ENCODE measurements at places on chromosomes 12 and 14.

GRCh38 chr12:123078120-123078465 lies 72.8 kb downstream of the PITPNM2 start:
- no peak for DNase-seq

- no peak for DNase-seq
Measured at GRCh38 chr12:67689385-67689784, 40.8 kb downstream of the DYRK2 start.

DNA sequence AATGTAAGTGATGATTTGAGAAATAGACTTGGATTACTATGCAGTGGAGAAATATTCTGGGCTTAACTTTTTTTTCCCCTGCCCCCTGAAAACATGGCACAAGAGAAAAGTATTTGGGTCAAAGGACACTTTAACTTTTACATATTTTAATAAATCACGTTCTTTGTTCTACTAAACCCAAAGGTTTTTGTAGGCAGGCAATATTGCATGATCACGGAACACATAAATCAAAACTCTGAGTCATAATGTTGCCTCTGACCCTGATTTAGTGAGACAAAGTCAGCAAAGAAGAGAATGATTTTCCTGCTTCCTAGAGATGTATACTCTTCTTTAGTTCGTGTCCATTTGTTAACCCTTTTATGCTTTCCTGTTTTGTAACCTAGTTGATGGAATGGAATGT lies 38.0 kb downstream of the ABCD2 start:
- DNase-seq, result no peak

GRCh38 chr12:76694369-76694768 lies 69.5 kb upstream of the ZDHHC17 start:
- no peak for DNase-seq

GRCh38 chr12:2489275-2489674 lies 305.5 kb upstream of the FKBP4 start:
- no peak for DNase-seq

DNA sequence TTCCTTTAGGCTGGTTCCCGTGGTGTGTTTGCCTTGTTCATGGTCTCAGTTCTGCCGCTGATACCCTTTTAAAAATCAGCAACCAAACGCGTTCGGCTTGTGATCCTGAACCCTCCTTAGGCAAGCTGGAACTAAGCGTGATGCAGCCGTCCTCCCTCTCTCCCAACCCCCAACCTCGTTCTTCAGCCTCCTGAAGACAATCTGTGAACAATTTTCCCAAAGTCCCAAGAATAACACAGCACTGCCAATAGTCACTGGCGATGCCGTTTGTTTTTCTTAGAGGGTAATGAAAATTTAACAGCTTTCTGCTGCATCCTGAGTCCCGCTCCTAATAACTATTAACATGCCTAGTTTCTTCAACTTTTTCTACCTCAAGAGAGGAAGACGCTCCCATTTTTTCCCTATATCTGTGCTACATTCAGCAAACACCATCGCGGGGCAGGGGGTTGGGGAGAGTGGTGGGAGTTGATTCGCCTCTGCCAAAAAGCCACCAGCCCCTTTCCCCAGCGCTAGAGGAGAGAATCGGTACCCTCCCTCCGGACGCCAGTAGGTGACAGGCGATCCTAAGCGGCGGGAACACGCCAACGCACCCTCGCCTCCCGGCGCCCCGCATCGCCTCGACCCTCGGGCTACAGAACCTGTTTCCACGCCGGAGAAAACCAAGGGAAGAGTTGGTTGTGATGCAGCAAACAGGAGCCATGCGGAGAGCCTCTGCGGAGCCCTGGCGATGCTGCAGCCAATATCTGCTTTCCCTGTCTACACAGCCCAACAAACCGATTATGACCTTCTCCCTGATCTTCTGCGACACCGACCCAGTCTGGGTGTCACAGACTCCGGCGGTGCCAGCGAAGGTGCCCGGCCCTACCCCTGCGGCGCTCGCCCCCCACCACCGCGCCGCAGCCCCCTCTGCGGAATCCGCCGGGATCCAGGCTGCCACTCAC lies 752 bp downstream of the PRICKLE1 start:
- DNase-seq, result no peak

- DNase-seq, result no peak
Measured at GRCh38 chr12:110922652-110923051, 2.3 kb upstream of the MYL2 start.

- DNase-seq, result no peak
Measured at GRCh38 chr12:53988541-53989226, 3.7 kb downstream of the HOXC10 start.

DNA sequence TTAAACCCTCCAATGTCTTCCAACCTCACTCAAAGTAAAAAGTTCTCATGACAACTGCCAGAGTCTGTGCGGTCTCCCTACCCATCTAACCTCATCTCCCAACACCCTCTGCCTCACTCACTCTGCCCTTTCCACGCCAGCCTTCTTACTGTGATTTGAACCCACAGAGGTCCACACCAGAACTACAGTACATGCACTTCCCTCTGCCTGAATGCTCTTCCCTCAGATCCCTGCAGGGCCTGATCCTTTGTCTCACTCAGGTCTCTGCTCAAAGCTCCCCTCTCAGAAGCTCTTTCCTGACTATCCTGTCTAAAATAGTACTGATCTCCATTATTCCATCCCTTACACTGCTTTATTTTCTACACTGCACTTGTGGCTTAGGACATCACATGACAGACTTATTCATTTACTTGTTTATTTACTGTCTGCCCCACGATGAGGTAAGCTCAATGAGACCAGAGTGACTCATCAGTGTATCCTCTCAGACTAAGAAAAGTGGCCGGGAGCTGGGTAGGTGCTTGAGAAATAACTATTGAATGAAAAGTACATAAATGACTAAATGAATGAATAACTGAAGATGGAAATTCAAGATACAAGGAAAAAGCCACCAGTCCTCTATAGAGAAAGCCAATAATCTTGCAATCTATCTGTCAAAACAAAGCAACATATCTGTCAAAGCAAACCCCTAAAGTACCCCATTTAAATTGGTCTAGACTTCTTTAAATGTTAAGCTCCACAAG lies 17.1 kb downstream of the POMT2 start:
- peak; percentile 33 for DNase-seq

DNA sequence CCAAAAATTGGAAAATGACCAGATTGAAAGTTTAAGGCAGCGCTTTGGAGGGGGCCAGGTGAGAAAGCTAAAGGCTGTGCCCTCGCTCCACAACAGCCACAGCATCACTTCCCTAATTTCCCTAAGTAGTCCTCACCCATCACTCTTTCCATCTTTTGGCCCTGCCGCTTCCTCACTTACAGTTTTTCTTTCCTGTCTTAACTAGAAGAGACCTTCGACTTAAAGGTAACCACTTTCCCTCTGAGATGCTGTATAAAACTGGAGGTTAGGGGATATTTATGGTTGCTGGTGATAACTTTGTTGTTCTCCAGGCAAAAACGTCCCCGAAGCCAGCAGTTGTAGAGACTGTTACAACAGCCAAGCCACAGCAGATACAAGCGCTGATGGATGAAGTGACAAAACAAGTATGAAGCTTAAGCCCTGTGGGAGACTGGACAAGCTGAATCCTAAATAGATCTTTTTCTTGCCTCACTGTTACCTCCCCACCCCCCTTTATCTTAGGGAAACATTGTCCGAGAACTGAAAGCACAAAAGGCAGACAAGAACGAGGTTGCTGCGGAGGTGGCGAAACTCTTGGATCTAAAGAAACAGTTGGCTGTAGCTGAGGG lies 4.3 kb downstream of the DDIT3 start:
- no peak for DNase-seq

DNA sequence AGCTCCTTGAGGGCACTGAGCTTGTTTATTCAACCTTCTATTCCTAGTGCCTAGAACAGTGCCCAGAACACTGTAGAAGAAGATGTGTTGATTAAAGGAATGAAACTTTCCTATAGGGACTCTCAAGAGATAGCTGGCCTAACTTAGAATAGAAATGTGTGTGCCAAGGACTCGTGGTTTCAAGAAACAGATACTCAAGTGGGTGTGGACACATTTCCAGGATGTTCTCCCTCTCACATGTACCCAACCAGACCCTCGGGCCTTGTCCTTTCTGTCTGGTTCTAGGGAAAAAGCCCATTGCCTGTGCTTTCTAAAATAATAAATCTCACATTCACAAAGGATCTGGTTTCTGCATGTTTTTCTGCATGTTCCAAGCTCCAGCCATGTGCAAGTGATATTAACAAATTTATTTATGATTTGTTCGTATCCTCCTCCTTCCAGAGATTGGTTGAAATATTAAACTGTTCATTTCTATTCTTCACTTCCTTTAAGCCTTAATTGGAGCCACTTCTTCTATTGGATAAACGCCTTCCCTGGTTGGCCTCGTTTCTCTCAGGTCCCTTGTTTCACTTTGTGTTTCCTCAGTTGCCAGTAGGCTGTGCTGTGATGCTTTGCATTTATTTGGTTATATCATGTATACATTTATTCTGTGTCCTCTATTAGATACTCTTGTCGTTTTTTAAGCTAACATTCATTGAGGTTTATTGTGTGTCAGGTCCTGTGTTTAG lies 89.8 kb downstream of the CRADD start:
- no peak for DNase-seq

- DNase-seq, result no peak
Measured at GRCh38 chr12:30696486-30696885, 817 bp upstream of the IPO8 start.

DNA sequence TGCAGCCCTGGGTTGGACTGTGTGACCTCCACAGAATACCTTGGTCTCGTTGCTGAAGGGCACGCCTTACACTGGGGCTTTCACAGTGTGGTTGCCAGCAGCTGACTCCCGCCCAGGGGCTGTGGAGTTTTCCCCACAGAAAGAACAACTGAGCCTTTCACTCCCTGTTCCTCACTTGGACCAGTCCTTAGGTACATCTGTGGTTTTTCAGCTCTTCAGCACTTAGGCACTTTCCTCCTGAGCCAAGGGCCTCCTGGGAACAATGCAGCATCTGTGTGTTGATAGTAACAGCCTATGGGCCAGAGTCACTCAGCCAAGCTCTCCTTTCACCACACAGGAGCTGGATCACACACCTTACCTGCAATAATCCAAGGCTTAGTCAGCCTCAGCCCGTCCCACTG lies 25.0 kb downstream of the ERP27 start:
- DNase-seq, result no peak

DNA sequence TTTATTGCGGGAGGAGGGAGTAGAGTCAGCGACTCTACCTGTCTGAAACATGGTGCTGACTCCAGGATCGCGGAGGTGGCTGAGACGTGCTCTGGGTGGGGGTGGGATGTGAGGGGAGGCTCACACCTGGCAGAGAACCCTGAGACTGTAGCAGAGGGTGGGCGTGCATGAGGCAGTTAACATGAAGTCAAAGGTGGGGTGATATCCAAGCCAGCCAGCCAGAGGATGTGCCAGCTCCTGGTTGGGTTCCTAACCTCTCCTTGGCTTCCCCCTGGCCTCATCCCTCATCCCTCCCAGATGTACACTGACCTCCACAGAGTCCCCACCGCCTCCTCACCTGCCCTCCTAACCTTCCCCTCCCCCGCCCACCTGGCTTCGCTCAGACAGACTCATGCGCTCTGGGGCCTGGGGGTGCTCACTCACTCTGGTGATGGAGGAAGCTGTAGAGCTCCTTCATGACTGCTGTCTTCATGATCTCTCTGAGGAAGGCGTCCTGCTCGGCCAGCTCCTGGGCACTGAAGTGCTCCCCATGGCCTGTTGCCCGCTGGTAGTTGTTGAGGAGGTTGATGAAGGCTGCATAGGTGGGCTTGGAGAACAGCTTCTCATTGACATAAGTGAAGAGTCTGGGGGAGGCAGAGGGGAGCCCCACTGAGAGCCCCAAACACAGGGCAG lies 9.3 kb downstream of the ENDOU start:
- DNase-seq, result no peak

DNA sequence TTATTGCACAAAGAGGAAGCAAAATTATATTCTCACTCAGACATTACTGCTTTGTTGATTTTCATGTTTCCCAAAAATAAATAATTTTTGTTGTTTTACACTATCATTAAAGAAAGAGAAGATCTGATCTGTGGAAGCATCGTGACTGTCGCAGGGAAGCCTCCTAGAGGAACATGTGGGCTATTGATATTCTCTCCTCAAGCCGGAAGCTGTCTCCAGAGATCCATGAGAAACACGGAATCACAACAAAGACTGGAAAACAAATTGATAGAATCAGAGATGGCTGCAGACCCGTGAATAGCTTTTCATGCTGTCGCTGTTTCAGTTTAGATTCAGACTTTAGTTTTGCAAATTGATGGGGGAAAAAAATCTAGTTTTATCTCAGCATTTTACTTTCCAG lies 235.2 kb upstream of the TMPO start:
- DNase-seq, result no peak
